ENCODE measurements at places on chromosomes 4 and X.

GRCh38 chrX:24732766-24733500 lies 39.2 kb downstream of the POLA1 start:
- H3K36me3 ChIP-seq = peaks cover 17% of the 10 kb centered on the region
- DNase-seq = no peak
- H3K27me3 ChIP-seq = no peaks in the 10 kb centered on the region
- H3K4me3 ChIP-seq = no peak overlapping the region
- no peaks in the 10 kb centered on the region for H3K4me1 ChIP-seq

DNA sequence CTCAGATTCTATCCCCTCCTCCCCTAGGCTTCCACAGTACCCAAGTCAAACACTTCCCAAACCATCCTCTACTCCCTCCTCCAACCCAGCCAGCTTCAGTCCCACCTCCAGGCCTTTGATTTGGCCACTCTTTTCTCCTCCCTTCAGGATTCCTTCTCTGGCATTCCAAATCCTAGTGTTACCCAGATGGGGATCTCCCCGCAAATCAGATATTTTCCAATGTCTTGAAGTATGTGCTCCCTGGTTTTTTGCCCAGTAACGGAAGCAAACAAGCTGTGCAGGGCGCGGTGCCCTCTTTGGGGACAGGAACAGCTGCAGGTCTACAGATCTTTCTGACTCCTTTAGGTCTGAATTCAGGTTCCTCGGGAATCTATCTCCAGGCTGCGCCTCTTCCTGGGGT lies 2.2 kb upstream of the SYN1 start:
- H3K27me3 ChIP-seq = peaks cover 53% of the 10 kb centered on the region
- no peak overlapping the region for H3K27ac ChIP-seq
- H3K4me1 ChIP-seq = peaks cover 11% of the 10 kb centered on the region

DNA sequence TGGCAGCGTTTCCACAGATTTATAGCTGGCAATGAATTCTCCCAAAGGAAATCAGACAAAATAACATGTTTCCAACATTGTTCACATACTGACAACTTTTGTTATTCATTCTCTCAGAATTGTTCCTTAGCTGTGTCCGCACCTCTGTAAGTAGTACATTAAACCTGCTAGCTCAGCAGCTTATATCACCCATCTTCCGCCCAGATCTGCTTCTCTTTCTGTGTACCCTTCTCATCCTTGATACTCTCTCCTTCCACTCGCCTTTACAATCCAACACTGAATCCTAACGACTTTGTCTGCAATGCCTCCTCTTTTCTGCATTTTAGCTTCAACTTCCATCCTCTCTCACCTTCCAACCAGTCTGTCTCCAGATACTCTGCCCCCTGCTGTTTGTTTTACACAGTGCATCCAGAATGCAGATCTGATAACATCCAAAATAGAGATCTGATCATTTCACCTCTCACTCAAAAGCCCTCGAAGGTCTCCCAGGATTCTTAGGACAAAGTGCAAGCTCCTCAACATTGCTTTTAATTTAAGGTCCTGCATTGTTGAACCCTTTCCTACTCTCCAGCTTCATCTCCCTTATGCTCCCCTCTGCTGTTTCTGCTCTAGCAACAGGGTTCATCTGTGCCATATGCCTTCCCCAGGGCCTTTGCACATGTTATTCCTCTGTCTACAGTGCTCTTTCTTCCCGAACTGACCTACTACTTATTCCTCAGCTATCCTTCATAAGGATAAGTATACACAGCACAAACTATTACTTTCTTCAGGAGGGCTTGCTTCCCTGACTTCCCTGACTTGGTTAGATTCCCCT lies 67.3 kb upstream of the VBP1 start:
- H3K4me3 ChIP-seq = no peak overlapping the region
- no peaks in the 10 kb centered on the region for H3K36me3 ChIP-seq
- H3K27me3 ChIP-seq = no peaks in the 10 kb centered on the region
- DNase-seq = peak; percentile 47

DNA sequence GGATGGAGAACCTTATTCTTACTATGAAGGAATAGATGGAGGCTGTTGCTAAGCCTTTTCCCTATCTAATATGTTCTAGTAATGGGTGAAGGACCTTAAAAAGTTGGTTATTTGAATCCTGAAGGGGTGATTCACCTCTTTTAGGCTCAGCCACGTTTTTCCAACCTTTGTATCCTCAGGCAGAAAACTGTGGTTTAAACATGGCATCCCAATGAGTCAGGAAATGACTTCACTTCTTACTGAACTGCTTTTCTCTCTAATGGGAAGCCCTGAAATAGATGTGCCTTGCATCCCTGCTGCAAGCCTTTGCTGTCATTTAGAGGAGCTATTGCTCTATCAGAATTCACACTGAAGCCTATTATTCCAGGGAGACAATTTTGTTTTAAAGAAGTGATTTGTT lies 191.0 kb upstream of the ARX start:
- H3K27me3 ChIP-seq = no peaks in the 10 kb centered on the region
- H3K27ac ChIP-seq = no peak overlapping the region
- no peak for DNase-seq
- H3K36me3 ChIP-seq = no peaks in the 10 kb centered on the region
- no peak overlapping the region for H3K4me3 ChIP-seq

- no peaks in the 10 kb centered on the region for H3K36me3 ChIP-seq
- no peak overlapping the region for H3K27ac ChIP-seq
- DNase-seq = no peak
- H3K4me3 ChIP-seq = no peak overlapping the region
Observed at GRCh38 chrX:13994104-13994503, 35.6 kb downstream of the GEMIN8 start.

DNA sequence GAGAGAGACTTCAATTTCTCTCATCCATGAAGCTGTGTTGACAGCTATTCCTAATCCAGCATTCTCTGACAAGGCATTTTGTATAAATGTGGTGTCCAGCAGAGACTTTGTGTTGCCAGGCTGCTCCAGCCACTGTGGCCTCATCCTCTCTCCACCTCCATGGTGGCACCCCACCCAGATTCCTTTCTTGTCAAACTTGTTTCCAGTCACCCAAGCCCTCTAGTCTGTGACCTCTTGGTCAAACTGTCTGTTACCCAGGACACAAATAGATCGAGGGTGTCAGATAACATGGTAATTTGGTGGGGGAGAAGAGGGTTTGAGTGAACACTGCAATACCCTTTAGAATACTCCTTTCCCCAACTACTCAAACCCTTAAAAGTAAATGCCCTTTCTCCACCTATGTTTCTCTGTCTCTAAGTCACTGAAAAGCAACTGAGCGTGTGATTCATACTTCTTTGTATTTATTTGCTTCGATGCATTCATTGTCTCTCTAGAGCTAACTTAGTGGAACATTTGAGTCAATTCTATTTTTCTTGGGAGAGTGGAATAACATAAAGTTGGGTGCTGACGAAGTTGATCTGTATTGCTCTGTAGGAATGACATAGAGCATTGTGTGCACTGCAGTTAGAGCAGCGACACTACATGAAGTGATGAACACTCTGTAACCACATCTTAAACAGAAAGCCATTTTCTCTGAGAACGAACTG lies 13.7 kb downstream of the PITX2 start:
- H3K36me3 ChIP-seq = no peaks in the 10 kb centered on the region
- H3K4me1 ChIP-seq = no peaks in the 10 kb centered on the region
- peaks cover 59% of the 10 kb centered on the region for H3K27me3 ChIP-seq

- H3K4me1 ChIP-seq = no peaks in the 10 kb centered on the region
- no peak for DNase-seq
- no peak overlapping the region for H3K27ac ChIP-seq
- H3K27me3 ChIP-seq = no peaks in the 10 kb centered on the region
- no peaks in the 10 kb centered on the region for H3K36me3 ChIP-seq
Observed at GRCh38 chrX:94600077-94600476, 926.1 kb downstream of the FAM133A start.

- peaks cover 16% of the 10 kb centered on the region for H3K4me1 ChIP-seq
- peak overlapping the region; percentile 70 for H3K27ac ChIP-seq
- H3K36me3 ChIP-seq = peaks cover 2% of the 10 kb centered on the region
- DNase-seq = peak; percentile 67
- H3K27me3 ChIP-seq = peaks cover 11% of the 10 kb centered on the region
Observed at GRCh38 chrX:150899191-150899757, 806 bp upstream of the CD99L2 start.

- H3K27ac ChIP-seq = no peak overlapping the region
- H3K27me3 ChIP-seq = no peaks in the 10 kb centered on the region
- no peak overlapping the region for H3K4me3 ChIP-seq
- peaks cover 4% of the 10 kb centered on the region for H3K4me1 ChIP-seq
Observed at GRCh38 chr4:88018466-88018865, 11.0 kb downstream of the PKD2 start.

DNA sequence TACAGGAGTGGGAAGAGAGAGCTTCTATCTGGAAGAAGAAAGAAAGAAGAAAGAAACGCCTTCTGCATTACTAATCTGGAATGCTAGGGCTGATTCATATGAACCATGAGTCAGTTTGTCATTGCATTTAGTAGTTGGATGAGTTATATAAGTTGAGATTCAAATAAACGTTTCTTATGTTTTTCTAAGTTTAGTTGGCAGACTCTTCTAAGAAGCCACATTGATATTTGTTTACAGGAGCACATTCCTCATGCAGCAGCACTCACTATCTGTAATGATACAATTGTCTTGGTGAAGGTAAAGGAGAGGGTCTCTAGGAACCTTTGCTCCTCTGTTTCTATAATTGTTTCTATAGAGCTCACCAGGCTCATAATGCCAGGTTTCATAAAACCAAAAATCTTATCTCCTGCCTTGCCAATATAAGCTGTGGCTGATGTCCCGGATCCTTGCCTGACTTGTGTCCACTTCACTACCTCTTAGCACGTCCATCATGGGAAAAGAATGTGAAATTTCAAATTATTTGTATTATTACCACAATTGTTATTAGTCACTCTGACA lies 39.5 kb downstream of the HOPX start:
- H3K4me3 ChIP-seq = no peak overlapping the region
- DNase-seq = no peak
- peaks cover 53% of the 10 kb centered on the region for H3K4me1 ChIP-seq
- peaks cover 22% of the 10 kb centered on the region for H3K36me3 ChIP-seq

- no peaks in the 10 kb centered on the region for H3K4me1 ChIP-seq
- H3K36me3 ChIP-seq = no peaks in the 10 kb centered on the region
- peaks cover 3% of the 10 kb centered on the region for H3K27me3 ChIP-seq
- H3K4me3 ChIP-seq = no peak overlapping the region
Observed at GRCh38 chrX:149638860-149639259, 7.3 kb upstream of the TMEM185A start.

DNA sequence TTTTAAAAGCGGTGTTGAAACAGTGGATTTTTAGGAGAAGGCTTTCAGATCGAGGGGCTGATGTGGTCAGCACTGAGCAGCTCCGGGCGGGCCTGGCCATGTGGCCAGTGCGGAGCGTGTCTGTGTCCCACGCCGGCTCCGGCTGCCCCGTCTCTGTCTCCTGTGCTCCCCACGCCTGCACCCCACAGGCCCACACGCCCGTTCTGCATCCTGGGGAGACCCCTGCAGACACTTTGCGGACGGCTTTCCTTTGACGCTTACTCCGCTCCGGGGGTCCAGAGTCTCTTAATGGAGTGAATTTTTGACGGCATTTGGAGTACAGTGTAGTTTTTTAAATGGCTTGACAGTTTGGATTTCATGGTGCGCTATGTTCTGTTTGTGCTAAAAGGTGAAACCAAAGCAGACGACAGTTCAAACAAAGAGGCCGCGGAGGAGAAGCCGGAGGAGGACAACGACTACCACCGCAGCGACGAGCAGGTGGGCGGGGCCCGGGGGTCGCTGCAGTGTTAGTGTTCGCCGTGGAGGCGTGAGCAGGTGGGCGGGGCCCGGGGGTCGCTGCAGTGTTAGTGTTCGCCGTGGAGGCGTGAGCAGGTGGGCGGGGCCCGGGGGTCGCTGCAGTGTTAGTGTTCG lies 38.7 kb downstream of the PCGF3 start:
- H3K36me3 ChIP-seq = peaks cover 14% of the 10 kb centered on the region
- H3K4me1 ChIP-seq = no peaks in the 10 kb centered on the region
- no peak overlapping the region for H3K27ac ChIP-seq
- H3K27me3 ChIP-seq = no peaks in the 10 kb centered on the region
- no peak overlapping the region for H3K4me3 ChIP-seq

DNA sequence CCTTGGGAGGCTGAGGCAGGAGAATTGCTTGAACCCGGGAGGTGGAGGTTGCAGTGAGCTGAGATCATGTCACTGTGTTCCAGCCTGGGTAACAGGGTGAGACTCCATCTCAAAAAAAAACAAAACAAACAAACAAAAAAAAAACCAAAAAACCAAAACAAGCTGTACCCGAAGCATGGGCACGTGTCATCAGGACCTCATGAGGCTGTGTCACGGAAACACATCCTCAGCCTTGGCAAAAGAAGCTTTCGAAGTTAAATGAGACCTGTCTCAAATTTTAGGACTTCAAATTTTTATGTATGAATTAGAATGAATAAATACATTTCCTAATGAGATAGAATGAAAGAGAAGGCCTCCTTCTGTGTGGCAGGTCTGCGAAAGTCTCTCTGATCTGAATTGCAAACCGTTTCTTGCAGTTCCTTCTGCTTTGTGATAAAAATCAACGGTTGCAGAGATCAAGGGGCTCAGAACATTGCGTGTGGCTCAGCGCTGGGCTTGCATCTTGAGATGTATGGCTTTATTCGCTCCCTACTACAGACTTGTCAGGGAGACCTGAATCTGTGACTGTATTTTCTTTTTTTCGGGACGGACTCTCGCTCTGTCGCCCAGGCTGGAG lies 19.5 kb upstream of the CRLF2 start:
- H3K4me1 ChIP-seq = peaks cover 3% of the 10 kb centered on the region
- H3K4me3 ChIP-seq = no peak overlapping the region
- no peak for DNase-seq
- H3K36me3 ChIP-seq = no peaks in the 10 kb centered on the region
- no peak overlapping the region for H3K27ac ChIP-seq
- peaks cover 5% of the 10 kb centered on the region for H3K27me3 ChIP-seq

GRCh38 chr4:2671267-2671895 lies 84.8 kb downstream of the TNIP2 start:
- peaks cover 37% of the 10 kb centered on the region for H3K4me1 ChIP-seq
- H3K27ac ChIP-seq = peak overlapping the region; percentile 31
- H3K36me3 ChIP-seq = peaks cover 45% of the 10 kb centered on the region
- no peak for DNase-seq

DNA sequence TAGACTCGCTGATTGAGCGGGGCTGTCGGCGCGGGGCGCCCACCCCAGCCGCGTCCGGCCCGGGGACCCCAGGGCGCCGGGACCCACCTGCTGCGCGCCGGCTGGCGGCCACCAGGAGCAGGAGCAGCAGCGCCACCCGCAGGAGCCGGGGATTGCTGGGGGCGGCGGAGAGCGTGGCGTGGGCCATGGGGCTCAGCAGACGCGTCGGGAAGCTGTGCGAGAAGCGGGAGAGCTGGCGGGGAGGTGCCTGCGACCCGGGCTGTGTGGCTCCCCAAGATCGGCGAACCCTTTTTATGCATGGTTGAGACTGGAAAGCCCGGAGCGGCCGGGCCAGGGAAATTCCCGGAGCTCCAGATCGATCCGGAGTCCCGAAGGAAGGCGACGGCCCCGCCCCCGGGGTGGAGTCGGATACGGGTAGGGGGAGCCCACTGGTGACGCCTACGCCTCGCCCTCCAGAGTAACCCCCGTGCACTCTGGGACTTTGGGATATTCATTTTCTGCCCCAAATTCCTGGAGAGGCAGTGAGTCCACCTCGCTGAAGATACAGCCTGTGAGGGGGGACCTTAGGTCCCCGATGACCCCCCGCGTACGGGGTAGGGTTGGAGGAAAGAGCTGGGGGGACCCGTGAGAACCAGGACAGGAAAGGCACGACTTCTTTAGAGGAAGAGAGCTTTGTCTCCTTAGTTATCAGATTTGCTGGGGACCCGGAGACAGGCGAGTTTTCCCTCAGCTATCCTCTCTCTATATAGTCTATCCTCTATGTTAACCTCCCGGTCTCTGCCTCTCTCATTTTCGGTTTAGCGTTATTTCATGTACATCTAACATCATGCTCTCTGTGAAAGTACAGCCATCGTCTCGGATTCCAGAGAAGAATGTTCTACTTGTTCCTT lies at the start of gene CXCL3:
Gene CXCL3, minus strand, starts transcription at position 265 of the 890 bp plus-strand sequence. Its CDS starts 78 bp downstream, at position 187.
- H3K36me3 ChIP-seq = no peaks in the 10 kb centered on the region
- H3K4me1 ChIP-seq = peaks cover 6% of the 10 kb centered on the region
- H3K27ac ChIP-seq = no peak within 1 kb of the TSS
- H3K27me3 ChIP-seq = peaks cover 53% of the 10 kb centered on the region
- H3K4me3 ChIP-seq = peak within 1 kb of the TSS; percentile 58
